Stimulated activated CD4-positive, alpha-beta T cell treated with anti-CD3 and anti-CD28 coated beads, Interleukin-15, amount 100 ng/mL, for 24 hours (primary cell): ENCODE measurements at places on chromosomes 7 and 10.

GRCh38 chr10:77516575-77516974 is 121.0 kb downstream of the KCNMA1 start:
- DNase-seq, result no peak

DNA sequence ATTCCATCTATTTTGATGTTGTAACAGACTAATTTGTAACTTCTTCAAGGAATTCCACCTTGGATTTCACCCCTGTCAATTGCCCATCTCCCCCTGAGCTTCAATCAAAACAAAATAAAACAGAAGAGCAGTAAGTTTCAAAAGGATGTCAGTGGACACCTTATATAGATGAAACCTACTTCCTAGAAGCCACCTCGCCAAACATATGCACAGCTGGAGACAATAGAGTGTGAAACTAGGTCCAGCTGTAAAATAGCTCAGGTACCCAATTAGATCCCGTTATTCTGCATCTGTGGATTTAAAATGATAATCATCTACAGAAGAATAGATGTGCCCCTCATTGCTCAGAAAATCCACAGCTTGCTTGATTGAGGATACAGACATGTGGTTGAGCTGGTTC is 598.6 kb downstream of the SH2D4B start:
- no peak for DNase-seq

DNA sequence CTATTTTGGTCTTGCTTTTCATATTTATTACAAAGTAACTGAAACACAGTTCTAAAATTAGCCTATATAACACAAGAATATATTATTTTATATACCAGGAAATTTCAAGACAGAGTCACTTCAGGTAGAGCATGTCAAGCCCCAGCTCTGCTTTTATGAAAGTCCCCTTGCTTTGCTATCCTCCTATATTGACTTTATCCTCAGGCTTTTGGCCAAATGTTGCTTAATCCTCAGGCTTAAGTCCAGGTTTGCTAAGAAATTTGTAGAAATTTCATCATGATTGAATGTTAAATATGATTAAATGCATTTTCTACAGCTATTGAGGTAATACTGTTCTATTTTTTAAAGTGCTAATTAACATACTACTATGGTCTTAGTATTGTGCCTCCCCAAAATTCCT is 227.6 kb downstream of the FZD1 start:
- DNase-seq, result no peak

GRCh38 chr10:132938472-132939339 is 3.7 kb downstream of the CFAP46 start:
- peak; percentile 48 for DNase-seq

DNA sequence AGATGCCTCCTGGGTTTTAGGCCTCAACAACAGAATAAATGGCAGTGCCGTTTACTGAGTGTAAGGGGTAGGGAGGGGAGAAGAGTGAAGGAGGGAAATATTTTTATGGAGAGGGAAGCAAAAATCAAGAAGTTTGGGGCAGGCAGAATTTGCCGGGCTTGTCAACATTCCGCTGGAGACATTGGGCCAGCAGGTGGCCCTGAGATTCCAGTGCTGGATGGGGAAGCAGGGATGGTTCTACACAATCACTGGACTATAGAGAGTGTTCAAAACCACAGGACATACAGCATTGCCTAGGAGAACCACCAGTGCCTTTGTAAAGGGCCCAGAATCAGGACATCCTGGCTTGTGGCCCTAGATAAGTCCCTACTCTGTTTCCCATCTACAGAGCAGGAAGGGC is 598.6 kb upstream of the MGMT start:
- DNase-seq, result no peak

GRCh38 chr7:2172311-2173188 is 60.2 kb downstream of the MAD1L1 start:
- DNase-seq, result no peak

GRCh38 chr7:74657692-74658177 is at the start of gene GTF2I:
GTF2I (plus strand) TSS chr7:74657718; CDS start chr7:74689129, 31,411 bp downstream.
- DNase-seq, result peak; percentile 51

- no peak for DNase-seq
Measured at GRCh38 chr10:101968940-101969321, 87.0 kb downstream of the ARMH3 start.

GRCh38 chr10:78703593-78703992 is 365.2 kb upstream of the ZMIZ1 start:
- no peak for DNase-seq

GRCh38 chr10:76649723-76650127 is 987.9 kb downstream of the KCNMA1 start:
- DNase-seq, result no peak

DNA sequence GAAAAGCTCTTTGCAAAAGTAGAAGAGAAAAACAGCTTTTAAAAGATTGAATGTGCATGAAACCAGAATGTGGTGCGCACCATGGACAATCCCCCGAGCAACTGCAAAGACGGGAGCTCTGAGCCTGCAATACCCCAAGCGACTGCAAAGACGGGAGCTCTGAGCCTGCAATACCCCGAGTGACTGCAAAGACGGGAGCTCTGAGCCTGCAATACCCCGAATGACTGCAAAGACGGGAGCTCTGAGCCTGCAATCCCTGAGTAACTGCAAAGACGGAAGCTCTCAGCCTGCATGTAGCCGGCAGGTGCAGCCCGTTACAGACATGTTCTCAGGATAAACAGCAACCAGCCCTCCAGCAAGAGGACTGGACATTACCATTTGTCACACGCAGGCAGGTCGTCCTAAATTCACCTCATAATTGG is 6.2 kb downstream of the ZNF775 start:
- DNase-seq, result no peak

DNA sequence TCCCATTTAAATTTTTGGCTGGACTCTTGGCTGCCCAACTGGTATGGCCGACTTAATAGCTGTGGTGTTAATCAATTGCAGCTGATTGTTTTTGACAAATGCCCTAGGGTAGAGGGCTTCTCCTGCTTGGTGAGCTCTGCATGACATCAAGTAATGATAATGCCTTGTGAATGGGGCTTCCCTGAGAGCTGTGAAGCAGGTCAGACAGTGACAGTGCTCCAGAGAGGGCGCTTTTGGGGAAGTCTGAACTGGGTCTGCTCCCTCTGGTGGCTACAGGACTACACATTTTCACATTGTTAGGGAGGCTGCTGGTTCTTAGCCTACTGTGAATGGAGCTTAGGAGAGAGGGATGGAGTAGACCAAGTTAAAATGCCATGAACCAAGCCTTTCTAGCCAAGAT is 98.8 kb downstream of the SDK1 start:
- peak; percentile 12 for DNase-seq

DNA sequence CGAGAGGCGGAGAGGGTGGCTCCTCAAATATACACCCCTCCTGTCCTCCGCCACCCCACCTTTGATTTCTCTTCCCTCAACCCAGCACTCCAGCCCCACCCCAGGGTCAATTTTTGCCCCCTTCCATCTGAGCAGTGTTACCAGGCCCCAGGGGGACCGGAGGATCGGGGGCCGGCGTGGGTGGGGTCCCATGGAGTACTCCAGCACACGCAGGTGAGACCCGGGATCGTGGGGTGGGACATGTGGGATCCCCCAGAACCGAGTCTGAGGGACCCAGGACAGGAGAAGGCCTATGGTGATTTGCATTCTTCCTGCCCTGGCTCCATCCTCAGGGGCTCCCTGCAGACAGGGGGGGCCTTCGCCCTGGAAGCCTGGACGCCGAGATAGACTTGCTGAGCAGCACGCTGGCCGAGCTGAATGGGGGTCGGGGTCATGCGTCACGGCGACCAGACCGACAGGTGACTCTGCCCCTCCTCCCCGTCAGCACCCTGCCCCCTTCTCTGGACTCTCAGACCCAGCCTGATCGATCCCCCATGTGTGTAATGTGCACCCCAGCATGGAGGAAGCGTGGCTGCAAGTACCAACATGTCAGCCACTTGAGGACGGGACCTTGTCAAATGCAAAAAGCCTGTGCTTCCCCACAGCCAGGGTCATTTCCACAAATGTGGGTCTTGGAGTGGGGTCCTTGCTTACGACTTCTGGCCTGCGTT is 744 bp downstream of the TRIP6 start:
- DNase-seq, result no peak

GRCh38 chr7:44673324-44673723 is 66.9 kb downstream of the OGDH start:
- no peak for DNase-seq

DNA sequence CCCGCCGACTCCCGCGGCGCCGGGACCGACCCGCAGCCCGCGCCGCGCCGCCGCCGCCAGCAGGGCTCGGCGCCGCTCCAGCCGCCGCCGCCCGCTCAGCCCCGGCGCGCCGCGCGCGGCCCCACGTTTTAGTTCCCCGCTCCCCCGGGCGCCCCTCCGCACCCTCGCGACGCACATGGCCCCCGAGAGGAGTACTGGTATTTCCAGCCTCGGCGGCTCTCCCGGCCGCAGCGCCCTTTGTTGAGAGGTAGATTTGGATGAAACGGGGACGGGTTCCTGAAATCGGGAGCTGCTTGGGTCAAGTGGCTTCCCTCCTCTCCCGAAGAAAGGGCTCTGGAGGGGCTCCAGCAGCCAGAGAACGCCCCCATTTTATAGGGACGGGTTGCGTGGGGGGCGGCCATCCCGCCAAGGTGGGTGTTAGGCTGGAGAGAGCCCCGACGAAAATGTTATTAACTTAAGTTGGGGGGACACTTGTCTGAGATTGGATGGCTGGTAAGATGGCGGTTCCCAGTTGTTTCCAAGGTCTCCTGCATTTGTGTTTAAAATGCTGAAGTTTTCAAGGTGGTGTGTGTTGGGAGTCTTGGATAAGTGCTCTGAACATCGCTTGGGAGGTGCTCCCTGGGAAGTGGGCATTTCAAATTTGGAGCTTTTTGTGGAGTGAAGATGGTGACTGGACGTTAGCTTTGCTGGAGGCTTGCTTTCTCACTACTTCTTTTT is 1.2 kb downstream of the BMI1 start:
- peak; percentile 38 for DNase-seq

GRCh38 chr7:92872701-92873100 is 36.3 kb upstream of the CDK6 start:
- DNase-seq, result no peak

DNA sequence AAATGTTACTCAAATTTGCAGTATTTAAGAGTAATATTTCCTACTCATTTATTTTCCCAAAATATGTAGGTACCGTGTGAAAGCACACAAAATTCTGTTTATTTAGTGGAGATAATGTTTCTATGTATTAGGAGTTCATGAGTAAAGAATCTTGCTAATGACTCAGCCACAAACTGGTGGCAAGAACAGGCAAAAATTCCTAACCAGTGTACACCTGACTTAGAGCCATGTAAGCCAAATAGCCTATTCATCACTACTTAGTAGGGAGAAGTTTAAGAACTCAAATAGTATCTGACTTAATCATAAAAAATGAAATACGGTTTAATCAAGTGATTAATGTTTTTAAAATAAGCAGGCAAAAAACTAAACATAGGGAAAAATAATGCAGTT is 169.0 kb downstream of the SRPK2 start:
- DNase-seq, result no peak

- DNase-seq, result no peak
Measured at GRCh38 chr10:123655751-123656150, 10.4 kb upstream of the GPR26 start.

DNA sequence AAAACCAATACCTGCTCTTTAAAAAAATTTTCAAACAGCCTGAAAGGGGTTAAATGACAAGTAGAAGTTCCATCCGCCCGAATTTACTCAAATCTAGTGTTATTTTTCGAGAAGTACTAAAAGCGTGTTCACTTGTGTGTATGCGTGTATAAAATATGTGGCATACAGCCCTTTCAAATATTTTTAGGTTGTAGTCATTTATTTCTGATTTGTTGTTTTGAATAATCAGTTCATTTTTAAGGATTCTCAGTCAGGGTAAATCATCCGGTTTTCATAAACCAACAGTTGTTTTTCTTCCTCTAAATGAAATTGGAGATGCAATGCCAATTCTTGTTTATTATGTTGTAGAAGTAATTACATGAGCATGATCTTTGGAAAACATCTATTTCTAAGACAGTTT is 6.9 kb upstream of the SUN1 start:
- no peak for DNase-seq

GRCh38 chr7:41374150-41374848 is 328.6 kb downstream of the INHBA start:
- DNase-seq, result no peak

GRCh38 chr10:115985786-115986185 is 287.2 kb downstream of the GFRA1 start:
- DNase-seq, result no peak

DNA sequence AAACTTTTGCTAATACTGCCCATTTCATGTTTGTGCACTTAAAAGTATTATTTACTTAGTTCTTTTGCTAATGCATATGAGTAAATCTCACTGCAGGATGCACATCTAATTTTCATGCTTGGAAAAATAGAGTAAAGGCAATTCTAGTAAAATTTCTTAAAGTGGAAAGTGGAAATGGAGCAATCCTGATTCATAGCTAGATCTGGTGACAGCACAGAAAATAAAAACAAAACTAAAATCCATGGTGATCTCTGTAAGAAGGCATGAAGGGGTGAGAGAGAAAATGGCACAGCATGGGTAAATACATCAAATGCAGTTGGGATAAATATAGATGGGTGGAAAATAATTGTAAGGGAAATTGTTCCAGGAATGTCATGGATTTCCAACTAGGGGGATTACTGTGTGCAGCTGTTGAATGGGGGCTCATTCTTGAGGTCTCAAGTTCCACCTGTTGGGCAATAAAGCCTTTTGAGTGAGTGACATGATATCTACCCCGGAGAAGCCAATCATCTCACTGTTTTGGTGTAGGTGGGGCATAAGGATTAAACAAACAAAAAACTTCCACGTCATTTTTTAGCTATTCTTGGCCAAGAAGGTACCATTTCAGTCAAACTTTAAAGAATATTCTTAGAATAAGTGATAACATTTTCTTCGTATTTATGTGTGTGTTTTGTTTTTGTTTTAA is 1.7 kb upstream of the MCU start:
- DNase-seq, result no peak

- DNase-seq, result no peak
Measured at GRCh38 chr10:67839951-67840350, 2.0 kb upstream of the DNAJC12 start.

- no peak for DNase-seq
Measured at GRCh38 chr10:123301077-123301857, 147.1 kb downstream of the BUB3 start.

DNA sequence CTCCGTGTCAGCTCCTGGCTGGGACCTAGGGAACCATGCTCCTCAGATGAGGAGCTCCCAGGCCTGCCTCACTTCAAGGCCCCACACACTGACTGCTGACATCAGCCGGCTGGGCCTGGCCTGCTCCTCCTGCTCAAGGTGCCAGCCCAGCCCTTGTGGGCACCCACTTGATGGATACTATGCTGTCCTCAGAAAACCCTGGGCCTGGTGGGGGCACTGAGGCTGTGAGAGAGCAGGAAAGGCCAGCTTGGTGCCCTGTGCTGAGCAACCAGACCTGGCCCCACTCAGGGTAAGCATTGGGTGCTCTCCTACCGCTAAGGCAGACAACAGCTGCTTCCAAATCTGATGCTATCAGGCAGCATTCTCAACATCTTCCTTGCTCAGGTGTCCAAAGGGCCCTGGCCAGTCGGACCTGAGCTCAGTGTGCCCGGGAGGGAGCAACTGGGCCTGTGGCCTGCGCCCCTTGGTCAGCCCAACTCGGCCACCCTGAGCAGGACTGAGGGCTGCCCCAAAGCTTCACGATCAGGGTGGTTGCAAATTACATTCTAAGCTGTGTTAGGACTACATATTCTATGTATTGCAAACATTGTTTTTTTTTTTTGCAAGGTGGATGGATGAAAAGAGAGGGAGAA is 21.9 kb upstream of the ANTXRL start:
- DNase-seq, result no peak

- no peak for DNase-seq
Measured at GRCh38 chr7:103148131-103148993, 537 bp downstream of the NAPEPLD start.

- DNase-seq, result no peak
Measured at GRCh38 chr7:2509298-2509906, 10.2 kb upstream of the LFNG start.
